Mammary epithelial cell (primary cell): ENCODE measurements at places on chromosomes 16 and 17. TPM values are rescaled to one million over a fixed set of nuclear protein-coding genes. Genes with fewer than 3 reads are reported as not detected.
A peak's percentile ranks its signal among the peaks of the same experiment; 100 is the strongest.

GRCh38 chr17:81934850-81935708 is 2.0 kb downstream of the PYCR1 start:
- DNase-seq = no peak

SPATA22 gene
- polyA plus RNA-seq = not detected

DNA sequence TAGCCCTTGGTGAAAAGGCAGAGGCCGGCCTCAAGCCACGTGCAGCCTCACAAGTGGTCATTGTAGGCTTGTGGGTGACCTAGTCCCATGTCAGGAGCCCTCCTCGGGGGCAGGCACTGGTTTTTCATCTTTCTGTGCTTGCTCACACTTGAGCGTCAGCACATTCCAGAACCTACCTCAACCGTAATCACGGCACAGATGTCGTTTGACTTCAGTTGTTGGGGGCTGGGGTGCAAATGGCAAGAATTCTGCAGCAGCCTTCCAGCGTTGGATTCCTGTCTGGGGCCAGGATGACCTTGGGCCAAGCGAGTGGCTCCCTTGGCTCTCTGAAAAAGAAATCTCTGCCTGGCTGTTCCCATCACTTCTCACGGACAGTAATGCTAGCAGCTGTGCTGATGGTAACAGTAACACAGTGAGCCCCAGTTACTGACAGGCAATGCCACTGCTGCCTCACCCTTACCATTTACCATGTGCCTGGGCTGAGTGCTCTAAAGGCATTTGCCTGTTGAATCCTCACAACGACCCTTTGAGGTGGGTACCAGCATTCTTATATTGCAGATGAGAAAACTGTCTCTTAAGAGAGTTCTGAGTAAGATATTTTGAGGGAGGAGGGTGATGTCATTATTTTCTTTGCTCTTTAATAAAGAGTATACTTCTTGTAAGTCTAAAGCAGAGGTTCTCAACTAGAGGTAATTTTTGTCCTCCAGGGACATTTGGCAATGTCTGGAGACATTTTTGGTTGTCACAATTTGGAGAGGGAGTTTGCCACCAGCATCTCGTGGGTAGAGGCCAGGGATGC is 46.5 kb downstream of the KSR1 start:
- no peak for DNase-seq

DNA sequence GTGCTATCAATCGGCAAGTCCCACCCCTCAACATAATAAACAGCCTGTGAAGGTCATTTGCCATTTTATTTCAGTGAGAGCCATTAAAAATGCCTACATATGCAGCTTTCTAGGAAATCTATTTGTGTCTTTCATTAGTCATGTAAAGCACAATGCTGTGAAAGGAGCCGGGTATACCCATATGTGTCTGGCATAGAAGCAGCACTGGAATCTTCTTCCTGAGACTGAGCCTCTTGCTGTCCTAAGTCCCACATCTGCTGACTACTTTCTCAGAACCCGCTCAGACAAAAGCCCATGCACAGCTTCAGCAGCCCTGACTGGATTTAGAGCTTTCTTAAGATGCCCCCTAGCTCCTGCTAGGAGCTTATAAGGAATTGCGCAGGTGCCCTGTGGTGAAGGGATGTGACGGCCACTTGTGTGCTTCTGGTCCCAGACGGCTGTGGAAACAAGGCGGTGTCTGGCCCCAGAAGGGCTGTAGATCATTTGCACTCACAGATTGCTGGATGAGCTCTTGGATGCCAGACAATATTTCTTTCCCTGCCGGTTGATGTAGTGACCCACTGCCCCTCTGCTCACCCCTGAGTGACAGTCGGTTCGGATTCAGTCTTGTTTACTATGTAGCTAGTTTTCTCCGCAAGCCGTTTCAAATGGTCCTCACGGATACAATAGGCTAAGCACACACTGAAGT is 172.2 kb downstream of the ANKFN1 start:
- no peak for DNase-seq

EME2 gene
- polyA plus RNA-seq = 7.0 TPM

DNA sequence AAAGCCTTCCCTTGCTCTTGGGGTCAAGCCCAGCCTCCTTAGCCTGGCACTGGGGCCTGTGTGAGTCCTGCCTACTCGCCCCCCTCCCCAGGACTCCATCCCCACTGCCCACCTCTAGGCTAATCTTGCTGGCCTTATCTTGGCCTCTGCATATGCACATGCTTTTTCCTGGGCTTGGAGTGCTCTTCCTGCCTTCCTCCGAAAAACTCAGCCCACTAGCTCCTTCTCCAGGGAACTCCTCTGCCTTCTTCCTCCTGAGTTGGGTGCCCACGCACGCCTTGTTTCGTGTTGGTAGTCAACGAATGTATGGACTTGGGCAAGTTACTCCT is 16.5 kb downstream of the TBX2 start:
- no peak for DNase-seq

- DNase-seq = no peak
Measured at GRCh38 chr17:32916134-32916533, 11.8 kb upstream of the TMEM98 start.

- DNase-seq = no peak
Measured at GRCh38 chr16:22681554-22682291, 132.2 kb upstream of the HS3ST2 start.

DNA sequence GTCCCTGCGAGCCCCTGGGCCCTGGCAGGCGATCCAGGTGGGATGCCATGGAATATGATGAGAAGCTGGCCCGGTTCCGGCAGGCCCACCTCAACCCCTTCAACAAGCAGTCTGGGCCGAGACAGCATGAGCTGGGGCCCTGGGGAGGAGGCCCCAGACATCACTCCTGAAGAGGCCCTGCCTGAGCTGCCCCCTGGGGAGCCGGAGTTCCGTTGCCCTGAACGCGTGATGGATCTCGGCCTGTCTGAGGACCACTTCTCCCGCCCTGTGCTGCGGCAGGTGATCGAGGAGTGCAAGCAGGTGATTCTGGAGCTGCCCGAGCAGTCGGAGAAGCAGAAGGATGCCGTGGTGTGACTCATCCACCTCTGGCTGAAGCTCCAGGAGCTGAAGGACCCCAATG is 33.1 kb downstream of the CDRT15L2 start:
- no peak for DNase-seq

DNA sequence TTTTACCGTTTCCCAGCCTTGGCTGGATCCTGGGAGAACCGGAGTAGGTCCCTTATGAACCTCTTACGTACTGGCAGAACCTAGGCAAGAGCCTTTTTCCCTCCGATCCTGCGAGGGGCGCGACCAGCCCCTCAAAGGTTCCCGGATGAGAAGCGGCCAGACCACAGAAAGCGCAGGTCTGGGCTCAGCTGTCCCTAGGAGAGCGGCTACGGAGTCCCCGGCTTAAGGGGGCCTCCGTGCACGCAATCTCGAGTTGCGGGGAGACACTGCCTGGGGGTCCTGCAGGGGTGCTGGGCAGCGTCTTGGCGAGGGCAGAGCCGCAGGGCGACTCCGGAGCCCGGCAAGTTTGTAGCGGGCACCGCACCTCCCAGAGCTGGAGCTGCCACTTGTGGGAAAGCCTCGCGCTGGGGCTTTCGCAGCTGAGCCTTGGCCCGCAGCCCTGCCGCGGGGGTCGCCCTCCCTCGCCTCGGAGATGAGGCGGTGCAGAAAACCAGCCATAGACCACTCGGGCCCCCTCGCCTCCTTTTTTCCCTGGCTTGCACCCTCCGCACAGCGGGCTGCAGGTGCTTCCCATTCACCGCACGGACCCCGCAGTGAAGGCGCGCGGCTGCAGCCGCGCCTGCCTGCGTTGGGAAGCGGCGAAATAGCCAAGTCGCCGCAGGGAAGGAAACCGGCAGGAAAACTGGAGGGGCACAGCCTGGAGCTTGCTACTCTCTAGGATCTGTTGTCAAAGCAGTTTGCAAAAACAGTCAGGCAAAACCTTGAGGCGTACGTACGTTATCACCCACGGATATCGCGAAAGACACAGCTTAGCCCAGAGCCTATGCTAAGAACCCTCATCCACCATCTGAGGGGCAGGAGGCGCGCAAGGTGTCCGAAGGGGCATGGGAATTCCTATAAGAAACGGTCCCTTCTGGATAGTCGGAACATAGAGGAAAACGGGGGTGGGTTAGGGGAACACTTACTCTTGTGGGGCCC is 834 bp downstream of the CDH8 start:
- DNase-seq = no peak

DNA sequence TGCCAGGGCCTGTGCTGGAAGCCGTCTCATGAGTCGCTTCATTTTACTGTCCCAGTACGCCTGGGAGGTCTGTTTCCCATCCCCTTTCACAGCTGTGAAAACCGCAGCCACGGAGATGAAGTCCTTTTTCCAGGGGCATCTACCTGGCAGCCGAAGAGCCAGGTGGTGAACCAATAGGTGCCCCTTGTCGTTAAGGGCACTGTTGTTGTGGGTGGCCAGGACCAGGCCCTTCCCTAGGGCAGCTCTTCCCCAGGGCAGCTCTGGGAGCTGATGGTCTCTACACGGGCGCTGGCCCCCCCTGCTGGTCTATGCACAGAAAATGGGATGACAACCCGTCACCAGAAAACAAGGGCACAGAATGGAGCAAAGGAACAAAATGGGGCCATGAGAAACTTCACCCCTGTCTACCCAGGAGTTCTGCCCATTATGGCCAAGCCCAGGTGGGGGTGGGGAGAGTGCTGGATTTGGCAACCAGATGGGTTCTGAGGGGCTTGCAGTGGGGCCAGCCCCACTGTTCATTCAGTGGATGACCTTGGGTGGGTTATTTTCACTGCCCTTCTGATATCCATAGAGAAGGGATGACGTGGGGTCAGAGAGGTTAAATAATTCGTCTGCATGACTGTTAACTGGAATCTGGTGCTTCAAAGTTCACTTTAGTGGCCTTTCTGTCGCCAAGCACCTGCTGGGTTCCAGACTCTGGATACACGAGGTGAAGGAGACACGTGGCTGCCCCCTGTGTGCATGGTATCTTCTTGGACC is 11.5 kb downstream of the RMI2 start:
- no peak for DNase-seq

TEKT1 gene
- polyA plus RNA-seq = not detected

DNA sequence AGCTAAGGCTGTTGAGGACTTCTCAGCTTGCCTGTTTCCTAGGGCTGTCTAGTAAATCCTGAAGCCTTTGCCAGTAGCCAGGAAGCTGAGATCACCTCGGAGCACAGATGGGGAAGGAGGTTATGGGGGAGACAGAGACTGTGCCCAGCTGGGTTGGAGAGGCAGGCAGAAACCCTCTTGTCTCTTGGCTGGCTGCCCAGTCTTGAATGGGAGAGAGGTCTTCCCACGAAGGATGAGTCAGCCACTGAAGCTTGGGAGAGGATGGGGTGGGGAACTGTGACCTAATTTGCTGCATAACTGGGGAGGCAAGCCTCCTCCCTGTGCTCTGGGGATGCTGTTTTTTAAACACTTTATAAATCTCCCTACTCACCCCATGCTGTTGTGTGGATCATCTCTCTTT is 69.8 kb downstream of the SHISA9 start:
- peak; percentile 95 for DNase-seq

DNA sequence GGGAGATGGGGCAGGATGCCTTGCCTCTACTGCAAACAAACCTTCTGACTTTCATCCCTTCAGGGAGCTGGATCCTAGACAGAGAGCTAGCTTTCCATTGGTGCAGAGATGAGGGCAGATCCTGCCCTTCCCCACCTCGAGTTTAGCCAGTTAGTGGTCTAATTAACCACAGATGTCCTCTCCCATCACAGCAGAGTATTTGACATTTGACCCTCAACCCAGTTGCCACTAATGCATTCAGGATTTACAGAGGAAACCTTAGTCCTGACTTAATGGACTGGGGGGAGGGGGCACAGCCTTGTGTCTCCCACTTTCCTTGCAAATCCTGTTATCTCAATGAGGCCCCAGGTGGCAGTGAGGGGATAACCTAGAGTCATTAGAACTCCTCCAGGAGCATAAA is 10.2 kb downstream of the PIP4K2B start:
- DNase-seq = no peak

DNA sequence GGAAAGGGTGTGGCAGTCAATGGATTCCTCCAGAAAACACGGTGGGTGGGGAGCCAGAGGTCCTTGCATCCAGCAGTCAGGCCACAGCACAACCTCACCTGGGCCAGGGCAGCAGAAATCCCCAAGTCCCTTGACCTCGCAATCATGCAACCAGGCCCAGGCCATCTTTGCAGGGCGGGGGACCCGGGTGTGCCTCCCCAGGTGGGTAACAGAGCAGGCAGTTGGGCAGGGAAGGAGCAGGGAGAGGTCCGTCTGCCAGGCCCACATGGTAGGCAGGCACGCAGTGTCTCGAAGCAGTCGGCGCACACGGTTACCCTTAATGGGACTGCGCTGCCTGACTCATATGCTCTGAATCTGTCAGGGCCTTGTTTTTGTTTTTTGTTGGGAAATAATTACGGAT is 153.0 kb downstream of the RBFOX3 start:
- no peak for DNase-seq

- no peak for DNase-seq
Measured at GRCh38 chr16:22214889-22215288, 8.8 kb downstream of the EEF2K start.

DNA sequence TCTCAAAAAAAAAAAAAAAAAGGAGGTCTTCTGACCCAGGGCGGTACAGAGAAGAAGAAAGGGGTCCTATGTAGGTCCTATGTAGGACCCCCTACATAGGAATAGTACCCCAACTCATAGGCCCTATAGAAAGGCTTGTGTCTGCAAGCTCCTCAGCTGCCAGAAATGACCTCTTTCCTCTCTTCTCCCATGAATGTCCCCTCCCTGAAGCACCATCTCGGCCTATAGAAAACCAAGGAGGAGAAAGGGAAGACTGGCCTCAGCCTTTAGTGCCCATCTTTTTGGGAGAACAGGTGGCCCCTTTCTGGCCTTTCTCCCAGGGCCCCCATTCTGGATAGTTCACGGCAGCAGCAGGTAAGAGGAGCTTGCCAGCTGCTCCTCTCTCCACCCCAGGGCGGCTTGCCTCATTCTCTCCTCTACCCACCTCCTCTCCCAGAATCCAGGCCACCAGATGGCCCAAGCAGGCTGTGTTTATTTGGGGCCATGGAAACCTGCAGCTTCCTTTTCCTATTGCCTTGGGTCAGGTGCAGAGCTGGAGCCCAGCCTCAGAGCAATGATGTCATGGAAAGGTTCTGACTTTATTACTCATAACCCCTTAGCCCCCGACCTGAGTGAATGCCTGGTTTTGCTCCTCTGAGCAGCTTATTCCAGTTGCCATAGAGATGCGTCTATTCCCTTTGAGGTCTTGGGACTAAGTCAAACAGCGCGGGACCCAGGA is 1.6 kb upstream of the MRPL58 start:
- DNase-seq = peak; percentile 79
